ENCODE measurements at places on chromosomes 7 and 10. TPM values are rescaled to one million over a fixed set of nuclear protein-coding genes. Genes with fewer than 3 reads are reported as not detected.

The TAF6 gene
- total RNA-seq = 37.7 TPM

The FXYD4 gene
- total RNA-seq = not detected

The ITIH5 gene
- 1.9 TPM for total RNA-seq

The POLR2J2 gene
- total RNA-seq = 4.1 TPM

The PSD gene
- total RNA-seq = not detected

The IFIT1B gene
- total RNA-seq = not detected

The SYT15 gene
- total RNA-seq = 0.54 TPM

The UTF1 gene
- total RNA-seq = not detected

The ANKRD2 gene
- total RNA-seq = not detected

The ZNF727 gene
- total RNA-seq = not detected

The ADAM22 gene
- 1.2 TPM for total RNA-seq

The CRHR2 gene
- total RNA-seq = not detected

The NKX2-3 gene
- total RNA-seq = 19.0 TPM

The GCC1 gene
- total RNA-seq = 20.6 TPM

- DNase-seq = no peak
- H3K4me1 ChIP-seq = no peaks in the 10 kb centered on the region
- no peaks in the 10 kb centered on the region for H3K27me3 ChIP-seq
- H3K27ac ChIP-seq = no peak overlapping the region
- H3K4me3 ChIP-seq = no peak overlapping the region
Observed at GRCh38 chr10:65430979-65431378, 1494.9 kb upstream of the LRRTM3 start.

- H3K4me3 ChIP-seq = no peak overlapping the region
- no peak for DNase-seq
- no peaks in the 10 kb centered on the region for H3K27me3 ChIP-seq
Observed at GRCh38 chr10:122323189-122323588, 51.3 kb upstream of the PLEKHA1 start.

- H3K27me3 ChIP-seq = no peaks in the 10 kb centered on the region
- no peaks in the 10 kb centered on the region for H3K4me1 ChIP-seq
- no peak overlapping the region for H3K4me3 ChIP-seq
- no peak overlapping the region for H3K27ac ChIP-seq
- DNase-seq = no peak
Observed at GRCh38 chr7:13201628-13202027, 514.2 kb downstream of the ARL4A start.

- H3K27me3 ChIP-seq = no peaks in the 10 kb centered on the region
- no peak for DNase-seq
- no peaks in the 10 kb centered on the region for H3K4me1 ChIP-seq
- no peaks in the 10 kb centered on the region for H3K36me3 ChIP-seq
Observed at GRCh38 chr10:63593576-63593975, 72.4 kb downstream of the REEP3 start.

DNA sequence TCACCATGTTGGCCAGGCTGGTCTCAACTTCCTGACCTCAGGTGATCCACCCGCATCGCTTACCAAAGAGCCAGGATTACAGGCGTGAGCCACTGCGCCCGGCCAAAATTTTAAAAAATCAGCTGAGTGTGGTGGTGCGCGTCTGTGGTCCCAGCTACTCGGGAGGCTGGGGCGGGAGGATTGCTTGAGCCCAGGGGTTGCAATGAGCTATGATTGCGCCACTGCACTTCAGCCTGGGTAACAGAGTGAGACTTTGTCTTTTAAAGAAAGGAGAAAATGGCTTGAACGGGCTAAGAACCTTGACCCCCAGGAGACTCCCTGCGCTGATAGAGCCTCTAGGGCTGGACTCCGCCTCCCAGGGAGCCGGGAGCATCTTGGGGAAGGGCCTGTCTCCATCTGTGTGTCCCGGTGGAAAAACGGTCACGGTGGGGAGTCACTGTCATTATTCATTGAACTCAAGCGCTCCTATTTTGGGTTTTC is 760 bp upstream of the KCTD7 start:
- H3K27ac ChIP-seq = peak overlapping the region; percentile 97
- no peaks in the 10 kb centered on the region for H3K27me3 ChIP-seq
- DNase-seq = no peak
- H3K4me1 ChIP-seq = peaks cover 20% of the 10 kb centered on the region

DNA sequence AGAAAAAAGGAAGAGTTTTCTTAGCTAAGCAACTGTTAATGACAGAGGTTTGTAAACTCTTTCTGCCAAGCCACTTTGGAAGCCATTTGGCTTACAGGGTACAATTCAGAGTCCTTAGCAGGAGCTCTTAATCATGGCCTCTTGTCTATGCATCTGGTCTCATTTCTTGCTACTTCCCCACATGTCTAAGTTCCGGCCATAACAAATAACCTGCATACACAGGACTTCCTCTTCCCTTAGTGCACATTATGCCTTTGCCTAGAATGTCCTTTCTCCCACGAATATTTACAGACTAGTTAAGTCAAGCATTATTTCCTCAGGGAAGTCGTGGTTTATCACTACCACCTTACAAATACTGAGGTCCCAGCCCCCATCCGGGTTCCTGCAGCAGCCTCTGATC is 8.6 kb upstream of the UPF2 start:
- H3K4me1 ChIP-seq = no peaks in the 10 kb centered on the region
- no peaks in the 10 kb centered on the region for H3K27me3 ChIP-seq
- H3K27ac ChIP-seq = no peak overlapping the region
- no peak overlapping the region for H3K4me3 ChIP-seq

DNA sequence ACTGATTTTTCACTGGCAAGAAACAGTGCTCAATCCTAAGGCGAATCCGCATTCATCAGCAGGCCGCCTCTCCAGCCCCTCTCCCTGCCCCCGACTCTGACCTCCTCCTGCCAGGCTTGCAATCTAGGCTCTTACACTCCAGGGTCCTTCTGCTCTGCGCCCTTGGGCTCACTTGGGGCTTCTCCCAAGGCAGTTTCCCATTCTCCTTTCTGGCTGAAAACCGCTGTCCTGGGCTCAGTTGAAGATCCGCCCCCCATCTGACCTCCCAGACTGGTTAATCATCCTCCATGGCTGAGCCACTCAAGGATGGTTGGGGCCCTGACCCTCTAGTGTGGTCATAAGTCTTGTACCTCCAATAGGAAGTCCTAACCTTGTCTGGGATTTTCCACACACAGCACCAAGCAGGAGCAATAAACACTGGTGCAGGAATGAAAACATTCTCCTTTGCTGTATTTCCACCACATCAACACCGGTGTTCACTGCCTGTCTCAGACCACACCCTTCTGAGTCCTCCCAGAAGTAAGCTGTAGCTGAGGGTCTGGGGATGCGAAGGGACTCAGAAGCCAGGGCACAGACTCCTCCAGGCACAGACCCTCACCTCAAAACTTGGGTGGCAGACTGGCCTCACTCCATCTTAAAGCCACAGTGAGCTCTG is 42.4 kb downstream of the TNS3 start:
- H3K4me1 ChIP-seq = peaks cover 36% of the 10 kb centered on the region
- DNase-seq = no peak
- H3K27ac ChIP-seq = peak overlapping the region; percentile 27
- H3K4me3 ChIP-seq = no peak overlapping the region

- no peak overlapping the region for H3K4me3 ChIP-seq
- no peak overlapping the region for H3K27ac ChIP-seq
- no peak for DNase-seq
- no peaks in the 10 kb centered on the region for H3K36me3 ChIP-seq
- H3K4me1 ChIP-seq = peaks cover 10% of the 10 kb centered on the region
- H3K27me3 ChIP-seq = no peaks in the 10 kb centered on the region
Observed at GRCh38 chr7:132618956-132619305, 42.7 kb upstream of the PLXNA4 start.

- no peak for DNase-seq
- H3K4me1 ChIP-seq = no peaks in the 10 kb centered on the region
- no peaks in the 10 kb centered on the region for H3K36me3 ChIP-seq
- H3K27ac ChIP-seq = no peak overlapping the region
- no peaks in the 10 kb centered on the region for H3K27me3 ChIP-seq
- no peak overlapping the region for H3K4me3 ChIP-seq
Observed at GRCh38 chr7:92231-92674, 100.1 kb upstream of the FAM20C start.

- no peak for DNase-seq
- no peaks in the 10 kb centered on the region for H3K4me1 ChIP-seq
- no peak overlapping the region for H3K4me3 ChIP-seq
- H3K27me3 ChIP-seq = no peaks in the 10 kb centered on the region
Observed at GRCh38 chr7:105462765-105463420, 59.2 kb downstream of the PUS7 start.

DNA sequence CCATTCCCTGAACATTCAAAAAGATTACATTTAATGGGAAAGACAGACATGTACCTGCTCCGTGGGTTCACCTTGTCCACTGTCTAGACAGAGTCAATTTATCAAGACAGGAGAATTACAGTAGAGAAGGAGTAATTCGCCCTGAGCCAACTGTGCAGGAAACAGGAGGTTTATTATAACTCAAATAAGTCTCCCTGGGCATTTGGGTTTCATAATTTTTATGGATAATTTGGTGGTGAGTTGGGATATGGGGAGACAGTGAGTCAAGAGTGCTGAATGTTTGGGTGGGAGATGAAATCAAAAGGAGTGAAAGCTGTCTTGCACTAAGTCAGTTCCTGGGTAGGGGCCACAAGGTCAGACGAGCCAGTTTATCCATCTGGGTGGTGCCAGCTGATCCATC is 165.9 kb upstream of the NAMPT start:
- no peak for DNase-seq
- no peak overlapping the region for H3K27ac ChIP-seq
- no peaks in the 10 kb centered on the region for H3K36me3 ChIP-seq
- H3K4me1 ChIP-seq = no peaks in the 10 kb centered on the region
- no peaks in the 10 kb centered on the region for H3K27me3 ChIP-seq
- H3K4me3 ChIP-seq = no peak overlapping the region

DNA sequence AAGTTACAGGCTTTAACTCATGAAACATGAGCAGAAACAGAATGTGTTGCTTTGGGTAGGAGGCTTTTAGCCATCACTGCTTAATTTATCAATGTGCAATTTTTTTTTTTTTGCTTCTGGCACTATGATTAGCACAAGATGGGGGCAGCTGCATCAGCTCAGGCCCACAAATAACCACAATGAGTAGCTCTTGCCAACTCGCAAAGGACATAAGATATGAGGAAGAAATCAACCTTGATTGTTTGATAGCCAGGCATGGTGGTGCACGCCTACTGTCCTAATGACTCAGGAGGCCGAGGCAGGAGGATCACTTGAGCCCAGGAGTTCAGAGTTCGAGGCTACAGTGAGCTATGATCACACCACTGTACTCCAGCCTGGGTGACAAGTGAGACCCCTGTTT is 12.3 kb downstream of the NOD1 start:
- DNase-seq = no peak
- no peak overlapping the region for H3K4me3 ChIP-seq
- H3K36me3 ChIP-seq = no peaks in the 10 kb centered on the region
- H3K27me3 ChIP-seq = no peaks in the 10 kb centered on the region
- H3K27ac ChIP-seq = peak overlapping the region; percentile 56
- H3K4me1 ChIP-seq = peaks cover 42% of the 10 kb centered on the region

GRCh38 chr7:82566752-82567151 is 123.2 kb upstream of the CACNA2D1 start:
- no peak for DNase-seq
- H3K36me3 ChIP-seq = no peaks in the 10 kb centered on the region
- H3K27me3 ChIP-seq = no peaks in the 10 kb centered on the region
- no peak overlapping the region for H3K4me3 ChIP-seq
- H3K4me1 ChIP-seq = no peaks in the 10 kb centered on the region

DNA sequence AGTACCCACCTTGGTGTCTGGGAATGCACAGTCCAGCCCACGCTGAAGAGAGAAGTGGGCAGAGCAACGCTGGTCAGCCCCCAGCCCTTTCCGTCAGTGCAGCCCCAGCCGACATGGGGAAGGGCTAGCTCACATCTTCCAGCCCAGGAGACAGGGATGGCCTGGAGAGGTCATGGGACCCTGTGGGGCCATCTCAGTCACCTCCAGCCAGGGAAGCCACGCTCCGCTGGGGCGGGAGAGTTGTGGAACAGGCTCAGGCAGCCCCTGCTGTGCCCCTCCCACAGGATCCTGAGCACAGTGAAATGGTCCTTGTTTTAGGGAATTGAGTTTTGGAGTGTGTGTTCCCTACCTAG is 85.1 kb downstream of the PAXIP1 start:
- H3K4me3 ChIP-seq = no peak overlapping the region
- peaks cover 3% of the 10 kb centered on the region for H3K27me3 ChIP-seq
- DNase-seq = no peak

DNA sequence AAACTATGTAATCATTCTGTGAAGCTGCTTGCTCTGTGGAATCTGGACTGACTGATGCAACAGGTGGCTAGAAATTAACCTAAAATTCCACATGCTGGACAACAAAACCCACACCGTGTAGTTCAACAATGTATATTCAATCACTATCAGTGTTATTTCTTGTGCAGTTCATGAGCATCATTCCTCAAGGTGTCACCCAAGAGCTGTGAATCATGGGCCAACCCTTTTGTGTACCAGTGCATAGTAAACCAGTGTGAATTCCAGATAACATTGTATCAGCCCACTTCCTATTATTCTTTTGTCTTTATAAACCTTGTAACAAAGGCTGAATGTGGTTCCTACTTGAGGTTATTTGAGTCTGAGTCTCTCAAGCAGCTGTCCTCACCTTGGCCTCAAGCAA is 905.2 kb upstream of the ZNF722 start:
- no peaks in the 10 kb centered on the region for H3K4me1 ChIP-seq
- no peaks in the 10 kb centered on the region for H3K36me3 ChIP-seq
- H3K4me3 ChIP-seq = no peak overlapping the region
- no peak for DNase-seq
- H3K27me3 ChIP-seq = no peaks in the 10 kb centered on the region

GRCh38 chr10:131532291-131532690 is 220.8 kb upstream of the TCERG1L start:
- no peaks in the 10 kb centered on the region for H3K27me3 ChIP-seq
- DNase-seq = no peak
- H3K4me1 ChIP-seq = no peaks in the 10 kb centered on the region
- no peak overlapping the region for H3K4me3 ChIP-seq
- no peak overlapping the region for H3K27ac ChIP-seq

GRCh38 chr10:30818854-30819253 is 189.3 kb upstream of the LYZL2 start:
- no peak overlapping the region for H3K27ac ChIP-seq
- DNase-seq = no peak
- H3K27me3 ChIP-seq = no peaks in the 10 kb centered on the region

Data from Peyer's patch (tissue), 4 donors.